ENCODE measurements at places on chromosomes 5 and 9.
A peak's percentile ranks its signal among the peaks of the same experiment; 100 is the strongest.

GRCh38 chr9:116632990-116633838, 53.9 kb upstream of the TRIM32 start:
- DNase-seq = no peak

GRCh38 chr9:19026375-19026774, 6.6 kb downstream of the SAXO1 start:
- no peak for DNase-seq

- DNase-seq = no peak
These were observed 170.1 kb downstream of the SLF1 start for GRCh38 chr5:94788527-94788926.

- no peak for DNase-seq
These were observed 18.0 kb upstream of the JADE2 start for GRCh38 chr5:134507452-134507851.

DNA sequence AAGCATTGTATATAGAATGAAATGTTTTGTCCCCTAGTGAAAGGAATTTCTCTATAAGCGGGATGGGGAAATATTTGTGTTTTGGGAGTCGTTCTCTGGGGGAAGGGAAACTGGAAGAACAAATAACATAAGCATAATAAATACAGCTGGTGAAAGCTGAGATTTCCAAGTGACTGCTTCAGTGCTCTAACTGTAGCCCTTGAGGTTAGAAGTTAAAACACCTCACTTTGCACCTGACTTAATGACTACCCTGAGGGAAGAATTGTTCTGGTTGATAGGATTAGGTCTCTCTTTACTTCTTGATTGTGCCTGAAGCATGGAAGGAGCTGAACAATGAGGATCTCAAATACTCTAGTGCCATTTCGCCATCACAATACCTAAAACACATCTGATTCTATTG, 307.4 kb downstream of the MAN2A1 start:
- no peak for DNase-seq

- DNase-seq = no peak
These were observed 133.7 kb downstream of the PRELID2 start for GRCh38 chr5:145701404-145701803.

DNA sequence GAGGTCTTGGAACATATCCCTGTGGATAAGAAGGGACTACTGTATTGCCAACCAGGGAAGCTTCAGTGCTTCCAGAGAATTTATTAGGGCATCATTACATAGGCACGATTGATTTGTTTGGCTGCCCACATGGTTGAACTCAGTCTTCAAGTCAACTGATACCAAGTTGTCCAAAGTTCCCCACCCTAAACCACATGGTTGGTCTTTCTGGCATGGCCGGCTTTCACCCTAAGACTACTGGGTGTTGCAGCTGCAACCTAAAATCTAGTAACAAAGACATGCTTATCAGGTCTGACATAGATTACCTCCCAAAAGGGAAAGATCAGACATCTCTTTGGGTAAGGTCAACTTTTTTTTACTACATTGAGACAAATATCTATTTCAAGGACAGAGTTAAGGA, 37.0 kb downstream of the FAF2 start:
- no peak for DNase-seq

GRCh38 chr5:151897896-151898295, 26.8 kb downstream of the GLRA1 start:
- DNase-seq = no peak

- peak; percentile 11 for DNase-seq
These were observed 176.7 kb upstream of the ADAMTSL1 start for GRCh38 chr9:18297056-18297841.

GRCh38 chr9:131289301-131290035, at the start of gene PLPP7:
TSS of gene PLPP7 (plus strand) at chr9:131289723. CDS start at chr9:131289998, 275 bp downstream.
- peak; percentile 91 for DNase-seq

DNA sequence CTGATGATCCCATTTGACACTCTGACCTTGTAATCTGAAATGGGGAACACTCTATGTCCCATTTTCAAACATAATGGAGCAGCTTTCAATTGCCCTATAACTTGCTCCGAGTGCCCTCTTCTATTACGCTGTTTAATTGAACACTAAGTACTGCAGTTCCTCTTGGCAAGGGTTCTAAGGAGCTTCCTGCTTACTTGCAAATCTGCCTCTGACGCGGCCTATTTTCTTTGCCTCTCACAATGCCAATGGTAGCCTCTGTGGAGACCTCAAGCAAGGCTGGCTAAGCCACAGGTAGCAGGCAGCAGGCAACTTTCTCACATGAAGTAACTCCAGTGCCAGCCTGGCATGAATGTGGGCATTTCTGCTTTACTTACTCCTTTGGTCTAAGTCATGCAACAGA, 443.4 kb upstream of the TRPC7 start:
- DNase-seq = no peak

- no peak for DNase-seq
These were observed 97.6 kb upstream of the FANCC start for GRCh38 chr9:95415158-95415557.

GRCh38 chr5:34656700-34657273, 659 bp downstream of the RAI14 start:
- peak; percentile 39 for DNase-seq

DNA sequence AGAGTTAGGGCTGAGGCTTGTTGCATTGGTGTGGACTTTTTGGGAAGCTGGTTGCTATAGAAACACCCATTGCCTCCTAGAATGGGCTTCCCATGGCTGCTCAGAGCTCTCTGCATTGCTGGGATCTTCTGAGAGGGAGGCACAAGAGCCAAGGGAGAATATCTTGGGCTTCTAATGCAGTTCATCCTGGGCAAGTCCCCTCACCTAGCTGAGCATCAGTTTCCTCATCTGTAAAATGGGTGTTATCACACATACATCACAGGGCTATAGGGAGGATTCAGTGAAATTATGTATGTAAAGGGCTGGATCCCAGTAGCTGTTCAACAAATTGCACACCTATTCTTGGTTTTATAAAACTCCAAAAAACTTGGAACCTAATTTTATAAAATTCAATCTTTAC, 106.1 kb upstream of the ALDH1B1 start:
- no peak for DNase-seq

DNA sequence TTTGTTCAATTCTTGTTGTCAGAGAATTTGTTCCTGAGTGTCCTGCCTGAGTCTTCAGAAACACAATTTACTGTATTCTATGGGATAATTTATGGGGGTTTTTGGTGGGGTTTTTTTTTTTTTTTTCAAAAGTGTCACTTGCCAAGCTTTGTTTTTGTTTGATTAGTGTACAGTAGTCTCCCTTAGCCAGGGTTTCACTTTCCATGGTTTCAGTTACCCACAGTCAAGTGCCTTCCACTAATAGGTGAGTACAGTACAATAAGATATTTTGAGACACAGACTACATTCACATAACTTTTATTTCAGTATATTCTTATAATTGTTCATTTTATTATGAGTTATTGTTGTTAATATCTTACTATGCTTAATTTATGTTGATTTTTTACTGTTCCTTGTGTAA, 25.0 kb upstream of the AUH start:
- no peak for DNase-seq

DNA sequence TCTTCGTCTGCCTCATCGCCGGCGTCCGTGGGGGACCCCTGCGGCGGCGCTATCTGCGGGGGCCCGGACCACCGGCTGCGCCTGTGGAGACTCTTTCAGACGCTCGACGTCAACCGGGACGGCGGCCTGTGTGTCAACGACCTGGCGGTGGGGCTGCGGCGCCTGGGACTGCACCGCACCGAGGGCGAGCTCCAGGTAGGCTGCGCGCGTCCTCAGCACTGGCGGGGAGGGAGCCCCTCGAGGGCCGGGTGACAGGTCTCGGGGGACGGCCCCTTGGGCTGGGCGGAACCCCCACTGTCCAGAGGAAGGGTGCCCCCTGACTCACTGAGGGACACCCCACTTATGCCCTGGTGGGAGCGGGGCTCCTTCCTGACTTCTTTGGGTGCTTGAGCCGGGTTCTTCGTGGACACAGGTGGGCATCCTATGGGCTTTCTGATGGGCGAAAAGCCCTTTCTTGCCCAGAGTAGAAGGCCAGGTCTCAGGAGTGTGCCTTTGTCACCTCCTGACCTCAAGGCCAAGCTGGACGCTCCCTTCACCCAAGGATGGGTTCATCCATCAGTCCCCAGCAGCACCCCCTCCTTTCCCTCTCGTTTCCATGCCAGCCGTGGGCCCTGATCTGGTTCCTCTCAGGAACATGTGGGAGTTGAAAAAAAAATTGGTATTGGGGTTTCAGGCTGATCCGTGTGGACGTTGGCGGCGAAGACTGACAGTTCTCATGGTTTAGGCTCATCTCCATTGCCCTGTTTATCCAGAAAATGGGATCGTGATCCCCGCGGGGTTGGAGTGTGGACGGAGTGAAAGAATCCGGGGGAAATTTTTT, 564 bp downstream of the SLC25A25 start:
- no peak for DNase-seq

DNA sequence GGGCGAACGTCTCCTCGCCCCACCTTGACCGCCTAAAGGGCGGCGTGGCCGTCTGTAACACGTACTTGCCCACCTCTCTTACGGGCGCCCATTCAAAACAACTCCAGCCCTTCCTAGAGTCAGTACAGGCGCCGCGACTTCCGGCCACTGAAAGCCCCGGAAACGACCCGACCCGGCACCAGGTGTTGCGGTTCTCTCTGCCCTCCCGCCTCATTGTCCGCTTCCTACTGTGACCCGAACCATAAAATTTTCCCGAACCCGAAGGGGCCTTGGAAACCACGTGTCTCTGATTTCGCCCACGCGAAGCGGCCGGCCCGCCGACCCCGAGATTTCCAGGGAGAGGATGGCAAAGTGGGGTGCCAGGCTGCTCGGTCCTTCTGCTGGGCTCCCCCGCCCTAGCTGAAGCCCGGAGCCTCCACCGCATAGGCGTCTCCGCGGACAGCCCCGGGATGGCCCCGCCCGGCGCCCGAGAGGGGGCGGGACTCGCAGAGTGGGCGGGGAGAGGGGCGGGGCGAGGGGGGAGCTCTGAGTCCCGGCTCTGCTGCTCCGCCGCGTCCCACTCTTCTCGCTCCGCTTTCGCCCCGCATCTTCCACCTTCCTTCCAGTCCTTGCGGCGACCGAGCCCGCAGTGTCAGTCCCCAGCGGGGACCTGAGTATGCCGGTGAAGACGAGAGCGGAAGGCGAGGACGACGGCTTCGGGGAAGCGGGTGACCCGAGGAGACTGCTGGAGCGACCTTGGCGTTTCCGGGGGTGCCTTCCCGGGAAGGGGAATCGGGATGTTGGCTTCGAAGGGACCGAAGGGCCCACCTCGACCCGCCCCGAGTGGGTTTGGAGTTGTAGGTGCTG, 684 bp upstream of the PTGES2 start:
- peak; percentile 92 for DNase-seq

DNA sequence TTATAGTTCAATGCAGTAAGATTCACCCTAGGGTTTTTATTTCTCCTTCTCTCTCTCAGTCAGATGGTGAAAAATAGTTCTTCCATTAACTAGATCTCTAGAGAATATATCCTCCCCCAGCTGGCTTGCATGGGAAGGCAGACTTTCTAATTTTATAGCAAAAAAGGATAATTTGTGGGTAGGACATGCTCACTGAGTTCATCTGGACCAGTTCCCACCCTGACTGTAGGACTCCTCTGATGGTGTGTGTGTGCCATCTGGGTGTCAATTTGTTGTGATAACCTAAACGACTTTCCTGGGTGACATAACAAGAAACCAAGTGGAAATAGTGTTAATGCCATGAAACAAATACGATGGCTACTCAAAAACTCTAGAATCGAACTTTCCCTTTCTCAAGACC, 44.9 kb downstream of the APBA1 start:
- DNase-seq = no peak

DNA sequence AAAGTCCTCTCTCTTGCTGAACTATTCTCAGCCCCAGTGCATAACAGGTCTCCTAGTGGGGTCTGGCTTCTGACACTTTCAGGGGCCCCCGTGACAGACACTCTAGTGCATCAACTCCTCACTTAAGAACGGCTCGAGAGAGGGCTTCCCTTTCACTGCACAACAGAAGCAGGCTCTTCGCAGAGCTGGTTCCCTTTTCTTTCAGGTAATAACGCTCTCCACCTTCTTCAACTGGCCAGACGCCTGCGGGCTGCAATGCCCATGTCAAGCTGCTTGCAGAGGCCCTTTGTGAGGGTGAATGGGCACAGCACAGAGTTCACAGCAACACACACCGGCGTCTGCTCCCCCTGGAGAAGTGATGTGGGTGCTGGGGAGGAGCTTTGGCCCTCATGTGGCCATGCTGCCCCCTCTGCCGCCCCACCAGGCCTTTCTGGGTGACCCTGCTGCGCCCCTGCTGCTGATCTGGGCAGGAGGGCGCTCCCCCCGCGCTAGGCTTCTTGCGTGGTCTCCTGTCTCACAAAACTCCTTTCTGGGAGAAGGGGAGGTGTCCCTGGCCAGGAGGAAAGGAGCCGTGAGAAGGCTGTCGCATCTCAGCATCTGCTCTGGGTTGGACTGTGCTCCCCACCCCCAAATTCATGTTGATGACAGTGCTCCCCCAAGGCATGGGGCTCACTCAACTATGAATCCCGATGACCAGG, 2.4 kb downstream of the MRPL36 start:
- no peak for DNase-seq

DNA sequence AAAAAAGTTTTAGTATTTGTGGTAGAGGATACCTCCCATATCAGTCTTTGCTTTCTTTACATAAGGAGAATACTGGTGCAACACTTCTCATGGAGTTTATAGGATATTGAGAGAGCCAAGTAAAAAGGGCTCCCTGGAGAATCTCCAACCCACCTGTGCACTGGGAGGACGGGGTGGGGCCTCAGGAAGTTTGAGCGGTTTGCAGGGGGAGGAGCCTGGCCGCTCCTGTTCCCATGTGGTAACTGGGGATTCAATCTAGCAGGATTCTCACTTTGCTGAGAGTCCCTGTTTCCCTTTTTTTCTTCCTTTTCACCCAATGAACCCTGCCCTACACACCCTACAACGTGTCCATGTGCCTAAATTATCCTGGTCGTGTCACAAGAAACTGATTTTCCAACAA, 82.8 kb downstream of the APTX start:
- DNase-seq = no peak

DNA sequence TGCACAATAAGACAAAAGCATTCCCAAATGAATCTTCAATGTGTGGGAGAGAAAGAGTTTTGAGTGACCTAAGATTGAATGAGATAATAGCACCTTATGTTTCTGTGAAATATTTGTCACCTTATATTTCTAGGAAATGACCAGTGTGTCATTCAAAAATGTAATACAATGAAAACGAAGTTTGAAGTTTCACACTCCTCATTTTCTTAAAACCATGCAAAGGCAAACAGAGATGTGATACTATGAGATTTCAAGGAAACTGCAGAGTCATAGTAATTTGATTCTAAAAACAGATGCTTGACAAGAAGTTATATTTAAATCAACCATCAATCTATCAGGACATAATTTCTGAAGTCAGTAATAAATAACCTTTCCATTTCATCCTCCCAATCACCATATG, 13.6 kb upstream of the ABCA1 start:
- DNase-seq = no peak

DNA sequence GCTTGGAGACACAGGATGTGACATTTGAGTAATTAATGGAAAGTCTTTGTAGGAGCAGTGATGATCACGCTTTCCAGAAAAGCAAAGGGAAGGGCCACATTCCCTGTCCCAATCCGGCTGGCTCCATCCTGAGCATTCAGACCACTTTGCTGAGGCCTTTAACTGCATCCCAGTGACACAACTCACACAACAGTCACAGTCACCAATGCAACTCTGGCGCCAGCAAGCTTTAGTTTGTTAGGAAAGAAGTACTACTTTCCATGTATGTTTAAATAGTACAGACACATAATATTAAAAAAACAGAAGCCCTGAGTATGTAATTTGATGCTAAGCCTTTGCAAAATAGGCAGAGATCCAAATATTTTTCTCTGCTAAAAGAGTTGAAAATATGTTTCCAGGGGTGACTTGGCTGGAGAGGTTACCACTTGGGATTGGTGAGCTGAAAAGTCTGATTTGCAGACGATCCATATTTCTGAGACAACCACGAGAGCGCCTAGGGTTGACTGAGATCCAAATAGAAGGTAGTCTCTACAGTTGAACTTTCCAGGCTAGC, 31.7 kb upstream of the GAS1 start:
- no peak for DNase-seq

- no peak for DNase-seq
These were observed 26.1 kb downstream of the HRH2 start for GRCh38 chr5:175683921-175684320.
